Fibroblast of mammary gland (primary cell): ENCODE measurements at places on chromosomes 5 and 9.
A peak's percentile ranks its signal among the peaks of the same experiment; 100 is the strongest.

DNA sequence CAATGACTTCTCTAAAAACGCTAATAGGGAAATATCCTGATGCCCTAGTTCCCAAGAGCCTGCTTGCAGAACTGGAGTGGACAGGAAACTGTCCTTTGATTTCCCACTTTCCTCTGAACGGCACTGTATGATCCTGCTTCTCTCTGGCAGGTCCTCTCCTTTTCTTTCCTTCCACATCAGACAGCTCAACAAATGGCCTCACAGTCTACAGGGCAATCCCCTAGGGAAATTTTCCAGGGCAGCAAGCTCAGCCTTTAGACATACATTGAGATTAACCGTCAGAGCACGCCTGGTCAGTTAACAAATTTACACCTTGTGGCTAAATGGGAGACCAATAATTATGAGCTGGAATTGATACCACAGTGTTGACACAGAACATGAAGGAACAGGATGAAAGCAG lies 164.9 kb downstream of the SLC24A2 start:
- DNase-seq = no peak

DNA sequence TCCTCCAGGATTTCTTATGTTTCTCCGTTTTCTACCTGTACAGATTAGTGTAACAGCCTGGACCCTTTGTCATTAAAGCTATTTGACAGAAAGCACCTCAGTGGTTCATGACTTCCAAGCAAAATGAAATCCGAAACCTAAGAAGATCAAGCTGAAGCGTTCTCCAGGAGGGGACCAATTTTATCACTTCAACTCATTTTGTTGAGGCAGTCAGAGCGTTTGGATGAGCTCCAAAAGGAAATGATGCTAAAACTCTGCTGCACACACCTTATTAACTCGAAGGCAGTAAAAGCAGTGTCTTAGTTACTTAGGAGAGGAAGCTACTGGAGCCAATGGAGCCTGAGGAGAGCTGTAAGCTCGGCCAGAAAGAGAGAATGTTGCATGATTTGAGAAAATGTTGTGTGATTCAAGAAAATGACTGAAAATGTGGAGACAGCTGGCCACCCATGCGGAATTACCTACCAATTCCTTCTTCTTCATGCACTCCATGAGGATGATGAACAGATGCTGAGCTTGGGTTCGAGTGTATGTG lies 346.7 kb upstream of the KLF9 start:
- no peak for DNase-seq

- no peak for DNase-seq
These were observed 724 bp downstream of the MACROH2A1 start for GRCh38 chr5:135398160-135398854.

DNA sequence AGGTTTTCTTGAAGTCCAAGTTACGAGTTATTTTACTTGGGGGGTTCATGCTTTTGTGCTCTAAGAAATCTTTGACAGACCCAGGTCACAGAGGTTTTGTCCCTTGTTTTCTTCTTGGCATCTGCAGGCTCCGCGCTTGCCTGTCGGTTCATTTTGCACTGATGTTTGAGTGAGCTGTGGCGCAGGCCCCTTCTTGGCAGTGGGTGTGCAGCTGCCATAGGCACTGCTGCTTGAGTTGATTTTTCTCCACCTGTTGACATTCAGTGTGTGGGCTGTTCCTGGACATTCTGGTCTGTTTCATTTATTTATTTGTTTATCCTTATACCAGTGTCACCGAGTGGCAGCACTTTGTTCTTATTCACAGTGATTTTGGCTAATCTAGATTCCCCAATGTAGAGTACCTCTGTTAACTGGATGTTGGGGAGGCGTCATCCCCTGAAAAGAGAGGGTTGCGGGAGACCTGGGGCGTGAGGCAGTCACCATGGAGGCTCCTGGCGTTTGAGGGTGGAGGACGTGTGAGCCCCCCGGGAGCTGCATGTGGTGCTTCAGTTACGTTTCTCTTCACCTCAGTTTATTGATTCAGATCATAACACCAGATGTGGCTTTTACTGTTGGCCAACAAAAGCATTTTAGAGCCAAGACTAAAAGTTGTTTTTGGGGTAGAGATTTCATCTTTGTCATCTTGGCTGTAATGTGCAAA lies 121.4 kb upstream of the CACNA1B start:
- DNase-seq = peak; percentile 43

- DNase-seq = no peak
These were observed 1.5 kb upstream of the PRDM12 start for GRCh38 chr9:130662970-130663257.

GRCh38 chr9:136602193-136602885 lies 56.5 kb upstream of the NOTCH1 start:
- DNase-seq = no peak

DNA sequence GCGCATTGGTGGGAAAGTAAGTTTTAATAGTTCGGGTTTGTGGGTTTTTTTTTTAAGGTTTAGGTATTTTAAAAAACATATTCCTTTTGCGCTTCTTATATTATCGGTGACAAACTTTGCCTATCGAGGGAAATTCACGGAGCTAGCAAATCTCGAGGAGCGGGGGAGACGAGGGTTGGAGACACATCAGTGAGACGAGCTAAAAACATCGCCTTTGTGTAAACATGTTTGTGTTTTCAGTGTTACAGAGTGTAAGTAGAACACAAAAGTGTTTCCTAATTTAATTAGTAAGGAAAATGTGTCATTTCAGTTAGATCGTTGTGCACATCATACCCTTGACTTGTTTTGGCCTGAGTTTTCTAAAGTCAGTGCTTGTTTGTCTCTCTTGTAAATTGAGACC lies 945 bp downstream of the BTF3 start:
- DNase-seq = peak; percentile 3

- no peak for DNase-seq
These were observed 67.0 kb upstream of the ATG10 start for GRCh38 chr5:81904861-81905260.

DNA sequence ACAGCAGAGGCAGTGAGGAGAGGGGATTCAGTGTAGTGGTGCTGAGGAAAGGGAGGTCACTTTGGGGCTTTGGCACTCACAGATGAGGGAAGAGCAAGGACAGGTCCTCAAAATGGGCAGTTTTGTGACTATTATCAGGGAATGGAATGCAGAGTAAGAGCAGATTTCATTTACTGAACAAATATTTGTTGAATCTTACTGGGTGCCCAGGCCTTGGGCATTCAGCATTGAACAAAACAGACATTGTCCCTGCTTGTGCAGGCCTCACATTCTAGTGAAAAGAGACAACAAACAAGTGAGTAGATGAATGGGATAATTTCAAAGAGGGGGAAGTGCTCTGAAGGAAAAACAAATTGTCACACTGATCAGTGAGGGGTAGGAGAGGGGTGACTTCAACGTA lies 404.1 kb downstream of the DMRT2 start:
- DNase-seq = no peak

DNA sequence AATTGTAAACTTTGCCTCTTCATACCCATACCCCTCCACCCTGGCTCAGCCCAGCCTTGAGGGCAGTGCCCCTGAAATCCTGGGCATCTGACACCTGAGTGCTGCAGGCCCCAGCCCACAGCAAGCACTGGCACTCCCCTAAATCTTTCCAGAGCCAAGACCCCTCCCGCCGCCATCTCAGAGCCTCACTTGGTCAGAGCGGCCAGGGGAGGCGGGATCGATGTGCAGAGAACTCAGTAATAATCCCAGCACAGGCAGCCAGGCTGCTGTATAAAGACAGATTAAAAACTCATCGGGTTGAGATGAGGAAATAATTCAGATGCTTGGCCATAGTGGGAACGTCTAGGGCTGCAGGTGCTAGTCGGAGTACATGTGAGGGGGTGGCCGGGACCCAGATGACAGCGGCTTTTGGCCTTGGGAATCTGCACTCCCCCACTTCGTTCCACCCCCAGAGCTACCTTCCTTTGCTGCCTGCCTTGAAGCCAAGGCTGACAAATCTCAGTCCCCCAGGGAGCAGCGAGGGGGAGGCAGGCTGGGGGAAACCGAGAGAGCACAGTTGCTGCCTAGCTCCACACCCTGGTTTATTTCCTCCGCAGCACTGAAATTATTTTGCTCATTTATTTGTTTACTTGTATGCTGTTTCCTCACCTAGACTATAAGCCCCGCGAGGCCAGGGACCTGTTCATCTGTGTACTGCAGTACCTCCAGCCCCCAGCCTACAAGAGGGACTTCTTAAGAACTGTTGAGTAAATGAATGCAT lies 19.5 kb upstream of the ARAP3 start:
- DNase-seq = no peak

DNA sequence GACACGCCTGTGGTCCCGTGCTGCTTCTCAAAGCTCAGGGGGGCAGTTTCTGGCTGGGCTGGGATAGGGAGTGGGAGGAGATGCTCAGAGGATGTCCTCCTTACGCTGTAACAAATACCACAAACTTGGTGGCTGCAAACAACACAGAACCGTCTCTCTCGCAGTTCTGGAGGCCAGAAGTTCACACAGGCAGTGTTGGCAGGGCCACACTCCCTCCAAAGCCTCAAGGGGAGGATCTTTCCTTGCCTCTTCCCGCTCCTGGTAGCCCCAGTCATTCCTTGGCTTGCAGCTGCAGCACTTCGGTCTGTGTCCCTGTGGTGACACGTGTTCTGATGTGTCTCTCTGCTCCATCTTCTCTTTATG lies 10.4 kb upstream of the ORM1 start:
- DNase-seq = no peak

DNA sequence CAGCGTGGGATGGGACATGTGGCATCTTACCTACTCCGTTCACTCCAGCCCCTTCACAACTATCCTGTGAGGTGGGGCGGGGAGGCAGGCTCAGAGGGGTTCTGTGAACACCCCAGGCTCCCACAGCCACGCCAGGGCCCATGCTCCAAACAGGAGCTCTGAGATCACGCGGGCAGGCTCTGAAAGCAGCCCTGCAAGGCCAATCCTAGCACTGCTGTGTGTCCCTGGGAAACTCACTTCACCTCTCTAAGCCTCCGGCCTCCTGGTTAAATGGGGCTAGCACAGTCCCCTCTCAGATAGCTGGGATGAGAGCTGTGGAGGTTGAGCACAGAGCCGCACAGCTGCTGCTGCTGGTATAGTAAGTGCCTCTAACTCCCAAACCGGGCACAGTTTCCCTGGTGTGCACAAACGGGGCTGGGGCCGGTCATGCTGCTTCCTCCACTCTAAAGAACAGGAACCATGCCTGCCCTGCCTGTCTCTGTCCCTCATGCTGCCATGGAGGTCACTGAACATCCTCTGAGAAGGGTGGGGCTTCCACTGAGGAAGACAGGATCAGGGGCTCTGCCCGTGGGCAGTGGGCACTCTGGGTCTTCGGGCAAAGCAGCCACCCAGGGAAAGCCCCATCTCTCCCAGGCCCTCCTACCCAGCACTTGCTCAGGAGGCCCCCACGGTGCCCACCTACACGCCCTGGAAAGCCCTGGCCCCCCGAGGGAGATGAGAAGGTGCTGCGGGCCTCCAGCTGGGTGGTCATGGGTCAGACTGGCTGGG lies 13.0 kb upstream of the ASS1 start:
- DNase-seq = no peak

DNA sequence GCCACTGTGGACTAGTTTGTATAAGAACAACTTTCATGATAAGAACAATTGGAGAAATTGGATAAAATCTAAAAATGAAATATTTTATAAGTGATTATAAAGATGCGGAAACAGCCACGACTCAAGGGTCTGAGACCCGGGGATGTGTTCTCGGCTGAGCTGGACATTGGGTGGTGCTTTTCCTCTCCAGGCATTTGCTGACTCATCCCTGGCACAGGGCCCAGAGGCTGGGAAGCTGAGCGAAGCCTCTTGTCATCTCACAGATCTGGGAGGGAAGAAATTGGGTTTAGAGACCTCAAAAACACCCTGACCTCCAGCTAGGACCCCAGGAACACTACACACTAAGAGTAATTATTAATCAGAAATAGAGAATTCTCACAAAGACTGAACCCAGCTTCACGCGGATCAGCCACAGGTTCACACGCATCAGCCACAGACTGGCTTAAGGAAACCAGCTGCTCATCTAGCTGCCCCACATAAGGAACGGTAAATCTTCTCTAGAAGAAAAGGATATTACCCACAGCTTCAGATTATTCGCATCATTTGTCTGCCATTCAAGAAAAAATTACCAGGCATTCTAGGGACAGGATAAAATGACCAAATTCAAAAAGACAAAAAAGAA lies 2.8 kb upstream of the OR2V1 start:
- peak; percentile 88 for DNase-seq

- DNase-seq = peak; percentile 86
These were observed 265.8 kb downstream of the MLLT3 start for GRCh38 chr9:20356403-20357036.

GRCh38 chr9:114428466-114428865 lies 40.7 kb upstream of the AKNA start:
- DNase-seq = no peak
